Trophoblast cell (in vitro differentiated cells and primary cell): ENCODE measurements at places on chromosomes 16 and 17.

GRCh38 chr17:10207153-10207552, 8.7 kb upstream of the GAS7 start:
- no peak for DNase-seq

DNA sequence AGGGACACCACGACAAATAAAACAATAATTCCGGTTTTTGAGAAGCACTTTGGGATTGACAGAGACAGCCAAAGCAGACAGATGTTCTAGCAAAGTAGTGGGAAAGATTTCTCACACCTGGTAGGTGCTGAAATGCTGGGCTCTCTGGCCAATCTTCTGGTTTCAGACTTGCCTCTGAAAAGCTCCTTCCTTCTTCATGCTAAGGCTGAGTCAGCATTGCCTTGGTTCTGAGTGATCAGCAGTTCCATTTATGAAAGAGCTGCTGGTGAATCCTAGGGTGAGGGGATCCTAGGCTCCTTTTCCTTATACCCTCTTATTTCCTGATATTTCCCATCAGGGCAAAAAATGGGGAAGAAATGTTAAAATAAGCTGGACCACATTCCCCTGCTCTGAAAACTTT, 268.7 kb upstream of the SALL1 start:
- DNase-seq, result no peak

DNA sequence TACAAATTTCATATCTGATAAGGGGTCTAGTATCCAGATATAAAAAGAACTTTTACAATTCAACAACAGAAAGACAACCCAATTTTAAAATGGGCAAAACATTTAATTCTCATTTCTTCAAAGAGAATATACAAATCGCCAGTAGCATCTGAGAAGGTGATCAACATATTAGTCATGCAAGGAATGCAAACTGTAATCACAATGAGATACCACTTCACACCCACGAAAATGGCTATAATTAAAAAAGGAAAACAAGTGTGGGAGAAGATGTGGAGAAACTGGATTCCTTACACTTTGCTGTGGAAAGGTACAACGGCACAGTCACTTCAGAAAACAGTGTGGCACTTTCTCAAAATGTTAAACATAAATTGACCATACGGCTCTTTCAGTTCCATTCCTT, 168.2 kb downstream of the VPS53 start:
- no peak for DNase-seq

DNA sequence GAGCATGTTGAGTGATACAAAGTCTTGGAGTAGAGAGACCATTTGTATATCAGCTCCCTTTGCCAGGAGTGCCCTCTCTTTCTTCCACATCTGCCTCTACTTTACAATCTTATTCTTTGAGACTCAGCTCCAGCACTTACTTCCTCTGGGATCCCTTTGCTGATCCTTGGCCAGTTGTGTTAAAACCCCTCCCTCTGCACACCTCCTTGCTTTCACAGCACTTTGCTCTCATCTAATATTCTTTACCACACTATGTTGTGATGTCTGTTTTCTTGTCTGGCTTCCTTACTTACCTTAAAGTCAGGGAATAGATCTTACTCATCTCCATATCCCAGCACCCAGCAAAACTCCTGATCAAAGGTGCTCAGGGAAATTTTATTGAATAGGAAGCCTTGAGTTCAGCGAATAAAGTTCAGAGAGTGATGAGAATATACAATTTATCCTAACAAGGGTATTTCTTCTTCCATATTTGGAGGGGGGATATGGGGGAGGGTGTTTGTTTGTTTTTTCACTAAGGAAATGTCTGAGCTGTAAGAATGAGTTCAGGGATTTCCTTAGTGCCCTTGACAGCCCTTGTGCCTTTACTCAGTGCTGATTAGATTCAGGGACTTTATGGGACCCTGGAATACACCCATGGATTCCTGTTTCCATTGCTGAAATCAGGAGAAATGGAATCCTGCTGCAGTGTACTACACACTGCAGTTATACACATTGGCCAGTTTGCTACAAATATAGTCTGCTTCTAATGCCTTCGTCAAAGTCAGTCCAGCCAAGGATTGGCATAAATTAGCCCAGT, 32.0 kb downstream of the MRTFB start:
- DNase-seq, result no peak

DNA sequence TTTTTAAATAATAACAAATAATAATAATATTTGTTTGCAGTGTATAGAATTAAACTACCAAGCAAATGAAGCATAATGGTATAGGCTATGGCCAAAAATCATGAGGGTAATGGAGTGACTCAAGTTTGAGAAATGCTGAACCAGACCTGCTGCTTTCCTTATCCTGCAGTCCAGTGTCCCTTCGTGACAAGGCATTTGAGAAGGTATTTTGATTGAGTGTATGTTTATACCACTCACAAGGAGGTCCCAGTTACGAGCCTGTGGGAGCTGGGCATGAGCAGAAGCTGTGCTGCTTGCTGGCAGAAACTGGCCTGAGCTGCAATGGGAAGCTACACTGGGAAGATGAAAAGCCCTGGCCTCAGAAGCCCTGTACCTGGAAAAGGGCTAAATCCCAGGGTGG, 50.3 kb downstream of the GNAO1 start:
- peak; percentile 59 for DNase-seq
